ENCODE measurements at places on chromosomes 5 and 9.

GRCh38 chr9:83623679-83624076 is 735 bp downstream of the IDNK start:
- DNase-seq, result no peak

DNA sequence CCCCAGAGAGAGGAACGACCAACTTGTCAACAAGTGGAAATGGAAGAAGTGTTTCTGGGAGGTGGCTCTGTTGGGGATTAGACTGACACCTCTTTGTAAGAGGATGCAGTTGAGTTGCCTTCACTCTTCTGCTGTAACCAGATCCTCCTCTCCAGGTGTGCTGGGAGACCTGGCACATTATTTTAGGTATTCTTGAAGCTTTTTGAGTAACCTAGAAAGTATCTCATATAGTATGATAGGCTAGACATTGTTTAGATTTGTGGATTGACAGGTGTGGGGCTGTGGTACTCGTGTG is 21.6 kb downstream of the SNX30 start:
- DNase-seq, result no peak

DNA sequence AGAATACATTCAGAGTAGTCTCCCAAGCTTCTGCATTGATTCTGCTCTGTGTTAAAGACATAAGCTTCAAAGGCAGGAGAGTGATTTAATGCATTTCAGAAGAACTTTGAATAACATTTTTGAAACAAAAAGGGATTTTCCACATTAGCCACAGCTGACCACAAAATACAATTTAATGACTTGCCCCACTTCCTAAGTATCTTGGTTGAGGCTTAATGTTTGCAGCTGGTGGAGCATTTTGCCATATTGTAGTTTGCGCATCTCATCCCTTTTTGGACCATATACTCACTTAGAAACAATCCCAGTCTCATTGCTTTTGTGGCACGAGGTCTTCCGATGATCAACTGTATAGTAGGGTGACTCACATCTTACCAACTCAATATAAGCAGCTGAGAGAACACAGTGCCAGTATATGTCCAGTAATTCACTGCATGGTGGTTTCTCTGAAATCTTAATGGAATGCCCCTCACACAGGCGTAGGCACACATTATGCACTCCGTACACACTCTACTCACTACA is 455.8 kb upstream of the PTGER4 start:
- DNase-seq, result peak; percentile 85

GRCh38 chr9:17025281-17025680 is 109.6 kb upstream of the CNTLN start:
- peak; percentile 26 for DNase-seq

GRCh38 chr5:160064417-160064810 is 54.8 kb downstream of the PWWP2A start:
- no peak for DNase-seq

GRCh38 chr9:136863623-136864273 is 2.4 kb downstream of the EDF1 start:
- DNase-seq, result no peak

GRCh38 chr5:138743484-138743883 is 9.7 kb upstream of the CTNNA1 start:
- DNase-seq, result no peak

- DNase-seq, result no peak
Measured at GRCh38 chr5:113167985-113168384, 191.4 kb downstream of the DCP2 start.

DNA sequence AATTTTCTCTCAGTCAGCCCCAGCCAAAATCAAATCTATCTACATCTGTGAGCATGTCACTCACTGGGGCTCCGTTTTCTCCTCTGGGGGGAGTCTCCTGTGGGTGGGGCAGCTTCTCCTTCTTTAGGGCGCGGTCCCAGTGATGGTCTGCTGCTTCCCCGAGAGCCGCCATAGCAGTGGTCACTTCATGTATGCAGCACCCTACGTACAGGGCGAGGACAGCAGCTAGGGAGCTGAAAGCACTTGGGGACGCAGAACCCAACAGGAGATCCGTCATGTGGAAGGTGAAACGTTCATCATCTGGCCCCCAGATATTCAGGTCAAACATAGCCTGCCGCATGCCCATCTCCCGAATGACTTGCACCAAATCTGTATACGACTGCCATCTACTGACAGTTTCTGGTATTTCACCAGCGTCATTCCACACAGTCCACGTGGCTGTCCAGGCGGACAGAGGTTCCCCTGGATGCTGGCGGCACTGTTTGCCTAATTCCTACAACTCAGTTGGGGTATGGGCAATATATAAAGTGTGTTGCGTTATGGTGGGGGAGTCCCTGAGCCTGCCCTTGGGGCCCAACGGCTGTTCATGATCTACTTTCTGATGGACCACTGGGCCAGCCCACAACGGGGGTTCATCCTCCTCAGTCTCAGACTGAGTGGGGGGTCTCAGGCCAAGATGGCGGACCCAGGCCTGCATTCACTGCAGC is 795.0 kb downstream of the EFNA5 start:
- DNase-seq, result peak; percentile 38

- no peak for DNase-seq
Measured at GRCh38 chr5:113176196-113176595, 199.6 kb downstream of the DCP2 start.

DNA sequence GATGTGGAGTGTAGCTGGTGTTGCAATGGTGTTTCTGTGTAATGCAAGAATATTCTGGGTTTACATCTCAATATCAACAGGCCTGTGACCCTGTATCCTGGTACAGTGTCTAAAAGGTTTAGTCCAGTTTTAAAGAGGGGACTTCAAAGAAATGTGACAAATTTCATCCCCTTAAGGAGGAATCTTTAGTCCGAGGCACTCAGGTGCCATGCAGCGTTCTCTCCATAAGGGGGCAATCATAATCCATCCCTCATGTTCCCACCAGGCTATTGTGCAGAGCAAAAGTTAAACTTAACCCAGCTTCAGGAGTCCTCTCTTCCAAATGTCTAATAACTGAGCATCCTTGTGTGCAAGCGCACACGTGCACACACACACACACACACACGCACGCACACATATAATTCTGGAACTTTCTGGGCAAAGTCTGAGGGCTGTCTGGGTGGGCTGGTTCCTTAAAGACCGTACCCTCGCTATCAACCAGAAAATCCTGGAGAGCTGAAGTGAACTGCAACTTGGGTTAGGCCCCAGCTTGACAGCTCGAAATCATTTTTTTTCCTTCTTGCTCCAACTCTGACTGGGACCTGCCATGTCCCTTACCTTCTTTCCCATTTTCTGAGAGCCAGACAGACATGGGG is 46.0 kb downstream of the CRB2 start:
- DNase-seq, result peak; percentile 63

- DNase-seq, result no peak
Measured at GRCh38 chr9:128253140-128253990, 22.4 kb downstream of the GOLGA2 start.

- no peak for DNase-seq
Measured at GRCh38 chr5:124039410-124039809, 527.4 kb downstream of the CSNK1G3 start.

DNA sequence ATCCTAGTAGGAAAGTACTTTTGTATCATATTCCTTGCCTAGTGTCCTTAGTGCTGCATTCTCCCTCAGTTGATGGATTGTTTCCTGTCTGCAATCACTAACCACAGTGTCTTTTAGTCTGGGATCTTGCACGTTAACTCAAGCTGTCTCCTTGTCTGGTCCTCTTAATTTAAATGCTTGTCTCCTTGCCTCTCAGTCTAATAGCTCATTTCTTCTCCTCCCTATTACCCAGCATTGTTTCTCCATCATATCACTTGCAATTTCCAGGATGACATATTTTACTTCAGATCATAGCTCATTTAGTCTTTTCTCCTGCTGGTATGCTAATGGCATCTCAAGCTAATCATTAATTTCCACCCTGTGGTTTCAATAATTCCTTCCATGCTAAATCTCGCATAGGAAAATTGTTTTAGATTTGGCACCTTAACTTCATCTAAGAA is 2052.0 kb upstream of the C9orf72 start:
- DNase-seq, result no peak

DNA sequence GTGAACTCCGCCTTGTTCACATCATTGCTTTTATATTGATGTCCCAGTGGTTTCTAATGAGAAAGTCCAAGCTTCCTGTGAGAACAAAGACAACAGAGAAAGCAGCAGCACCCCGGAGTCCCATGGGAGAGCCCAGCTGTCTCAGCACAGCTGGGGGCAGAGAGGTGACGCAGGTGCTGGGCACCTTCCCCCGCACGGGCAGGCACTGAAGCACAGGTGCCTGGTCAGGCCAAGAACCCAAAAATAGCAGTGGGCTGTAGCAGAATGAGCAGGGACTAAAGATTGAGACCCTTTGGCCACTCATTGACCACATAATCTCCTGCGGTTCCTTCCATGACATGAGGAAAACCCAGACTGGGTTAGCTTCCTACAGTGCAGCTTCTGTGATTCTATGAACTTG is 18.8 kb downstream of the SRD5A1 start:
- DNase-seq, result no peak

DNA sequence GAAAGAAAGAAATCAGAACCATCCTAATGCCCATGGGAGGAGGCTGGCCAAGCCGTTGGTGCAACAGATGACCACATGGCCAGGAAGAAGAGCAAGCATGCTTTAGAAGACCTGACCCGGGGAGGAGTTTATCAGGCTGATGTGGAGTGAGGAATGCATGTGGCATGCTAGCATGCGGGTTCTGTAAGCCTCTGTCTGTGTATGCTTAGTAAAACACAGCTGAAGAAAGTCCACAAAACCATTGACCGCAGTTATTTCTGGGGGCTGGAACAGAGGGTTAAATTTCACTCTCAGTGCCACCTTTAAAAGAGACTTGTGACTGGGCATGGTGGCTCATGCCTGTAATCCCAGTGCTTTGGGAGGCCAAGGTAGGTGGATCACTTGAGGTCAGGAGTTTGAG is 19.1 kb downstream of the GFI1B start:
- DNase-seq, result peak; percentile 83

DNA sequence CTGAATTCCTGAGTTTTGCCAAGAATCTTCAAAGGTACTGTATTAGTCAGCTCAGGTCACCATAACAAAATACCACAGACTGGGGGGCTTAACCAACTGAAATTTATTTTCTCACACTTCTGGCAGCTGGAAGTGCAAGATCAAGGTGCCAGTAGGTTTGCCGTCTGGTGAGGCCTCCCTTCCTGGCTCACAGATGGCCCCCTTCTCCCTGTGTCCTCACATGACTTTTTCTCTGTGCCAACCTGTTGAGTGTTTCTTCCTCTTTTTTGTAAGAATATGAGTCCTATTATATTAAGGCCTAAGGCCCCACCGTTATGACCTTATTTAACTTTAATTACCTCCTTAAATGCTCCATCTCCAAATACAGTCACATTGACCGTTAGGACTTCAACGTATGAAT is 156.1 kb upstream of the KIF2A start:
- DNase-seq, result no peak

DNA sequence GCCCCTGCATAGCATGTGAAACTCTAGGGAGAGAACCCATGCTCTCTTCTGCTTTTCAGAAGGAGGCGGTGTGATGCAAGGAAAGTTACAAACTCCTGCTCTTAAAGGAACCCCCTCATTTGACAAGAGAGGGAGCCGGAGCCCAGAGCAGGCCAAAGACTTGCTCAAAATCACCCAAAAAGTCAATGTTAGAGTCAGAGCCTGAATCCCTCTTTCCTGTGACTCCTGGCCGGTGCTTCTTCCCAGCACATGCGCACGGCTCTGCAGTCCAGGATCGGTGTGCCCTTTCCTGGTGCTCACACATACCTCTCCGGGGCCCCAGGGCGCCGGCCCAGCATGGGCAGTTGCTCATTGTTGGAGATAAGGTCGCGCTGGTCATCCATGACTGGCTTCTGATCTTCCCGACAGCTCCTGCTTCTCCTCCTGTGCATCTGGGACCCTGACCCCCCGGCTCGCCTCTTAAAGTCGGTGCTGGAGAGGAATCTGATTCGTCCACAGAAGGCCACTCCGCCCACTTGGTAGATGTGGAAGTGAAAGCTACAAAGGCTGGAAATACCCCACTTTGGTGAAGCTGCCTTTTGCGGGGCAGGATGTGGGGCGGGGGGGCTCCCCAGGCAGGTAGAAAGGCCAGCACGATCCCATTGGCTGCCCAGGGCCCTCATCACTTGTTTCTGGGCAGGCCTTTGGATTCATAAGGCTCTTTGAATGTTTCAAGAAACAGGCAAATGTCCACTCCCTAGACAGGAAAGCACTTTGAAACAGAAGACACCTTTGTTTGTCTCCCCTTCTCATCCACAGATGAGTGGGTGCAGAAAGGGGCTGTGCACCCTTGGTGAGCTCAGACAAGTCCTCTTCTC is at the start of gene CD74:
TSS of gene CD74 (minus strand) at position 592 of the 857 bp plus-strand sequence. CDS start at position 431, 161 bp downstream.
- peak; percentile 48 for DNase-seq

DNA sequence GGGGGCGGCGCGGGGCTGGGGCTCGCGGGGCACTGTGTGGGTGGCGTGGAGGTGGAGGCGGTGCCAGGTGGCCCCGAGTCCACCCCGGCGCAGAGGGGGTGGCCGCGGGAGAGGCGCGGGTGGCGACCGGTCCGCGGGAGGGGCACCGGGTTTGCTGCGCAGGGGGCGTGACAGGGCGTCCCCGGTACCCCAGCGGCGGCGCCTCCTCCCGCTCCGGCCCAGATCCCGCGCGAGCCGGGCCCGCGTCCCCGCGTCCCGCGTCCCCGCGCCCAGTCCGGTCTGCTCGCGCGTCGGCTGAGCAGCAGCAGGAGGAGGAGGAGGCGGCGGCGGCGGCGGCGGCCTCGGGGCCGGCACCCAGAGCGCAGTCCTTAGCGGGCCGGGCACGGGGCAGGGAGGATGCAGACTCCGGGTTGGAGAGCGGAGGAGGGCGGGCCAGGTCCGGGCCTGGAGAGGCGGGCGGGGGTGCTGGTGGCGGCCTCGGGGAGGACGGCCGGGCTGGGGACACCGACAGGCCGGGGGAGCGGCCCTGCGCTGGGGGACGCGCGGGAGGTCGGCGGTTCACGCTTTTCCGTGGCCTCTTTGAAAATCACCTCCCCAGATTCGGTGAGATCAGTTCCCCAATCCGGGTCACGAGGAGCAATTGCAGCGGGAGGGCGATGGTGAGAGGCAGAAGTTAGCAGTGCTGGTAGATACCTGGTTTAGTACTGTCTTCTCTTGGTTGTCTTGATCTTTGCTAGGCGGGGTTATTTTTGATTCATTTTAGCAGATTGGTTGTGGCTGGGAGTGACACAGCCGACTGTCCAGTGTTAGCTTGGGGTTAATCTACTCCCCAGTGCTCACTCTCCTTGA is 1.7 kb downstream of the TRIO start:
- peak; percentile 88 for DNase-seq

DNA sequence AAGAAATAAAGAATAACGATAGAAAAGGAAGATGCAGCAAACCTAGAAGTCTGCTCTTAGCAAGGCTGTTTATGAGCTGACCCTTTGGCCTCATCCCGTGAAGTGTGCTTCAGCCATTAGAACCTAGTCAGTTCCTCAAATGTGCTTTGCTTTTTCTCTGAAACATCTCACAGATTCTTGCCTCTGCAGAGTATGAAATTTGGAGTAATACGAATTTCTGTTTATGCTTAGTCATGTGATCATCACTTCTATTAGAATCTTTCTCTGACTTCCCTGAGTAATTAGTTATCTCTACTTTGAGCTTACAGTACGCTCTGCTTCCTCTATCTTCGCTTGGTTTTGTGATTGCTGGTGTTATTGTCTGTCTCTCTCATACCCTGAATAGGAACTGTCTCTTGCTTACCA is 11.3 kb downstream of the CYSTM1 start:
- DNase-seq, result no peak

DNA sequence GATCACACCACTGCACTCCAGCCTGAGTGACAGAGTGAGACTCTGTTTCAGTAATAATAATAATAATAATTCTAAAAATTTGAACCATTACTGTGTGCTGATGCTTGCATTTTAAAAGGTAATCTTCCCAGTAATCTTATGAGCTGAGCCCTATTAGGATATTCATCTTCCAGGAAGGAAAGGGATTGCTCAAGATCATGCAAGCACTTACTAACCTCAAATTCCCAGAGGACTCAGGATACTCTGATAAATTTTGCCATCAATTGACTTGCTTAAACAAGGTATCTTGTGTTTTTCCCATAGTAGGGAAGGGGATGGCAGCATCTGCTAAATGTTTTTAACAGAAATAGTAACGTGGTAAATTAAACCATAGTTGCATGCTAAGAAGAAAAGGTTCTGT is 176.4 kb upstream of the MRPS30 start:
- DNase-seq, result no peak
